ENCODE measurements at places on chromosomes 7 and 10. TPM values are rescaled to one million over a fixed set of nuclear protein-coding genes. Genes with fewer than 3 reads are reported as not detected.

KCND2 gene
- not detected for total RNA-seq

SORBS1 gene
- total RNA-seq: 457 TPM

VWDE gene
- not detected for total RNA-seq

RBP3 gene
- not detected for total RNA-seq

AKR1C8 gene
- total RNA-seq: not detected

GRCh38 chr7:94823947-94824346 is 83.4 kb upstream of the PPP1R9A start:
- no peak overlapping the region for H3K27ac ChIP-seq
- H3K4me3 ChIP-seq: no peak overlapping the region
- DNase-seq: no peak
- no peaks in the 10 kb centered on the region for H3K4me1 ChIP-seq

DNA sequence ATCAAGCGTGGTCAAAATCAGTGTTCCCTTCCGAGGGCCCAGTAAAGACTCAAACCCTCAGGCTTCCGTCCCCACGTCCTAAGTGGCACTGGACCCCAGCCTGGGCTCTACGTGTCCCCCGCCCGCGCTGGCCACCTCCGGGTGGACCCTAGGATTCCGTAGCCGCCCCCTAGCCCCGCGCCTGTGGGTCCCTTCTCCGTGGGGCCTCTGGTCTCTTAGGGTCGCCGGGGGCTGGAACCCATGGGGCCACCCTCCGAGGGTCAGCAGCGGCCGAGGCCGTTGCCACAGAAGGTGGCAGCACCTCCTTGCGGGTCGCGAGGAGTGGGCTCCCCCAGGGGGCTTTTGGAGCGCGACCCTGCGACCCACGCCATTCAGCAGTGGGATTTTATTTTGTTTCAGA is 170.5 kb upstream of the EEPD1 start:
- H3K27me3 ChIP-seq: no peaks in the 10 kb centered on the region
- DNase-seq: no peak
- no peaks in the 10 kb centered on the region for H3K36me3 ChIP-seq
- no peak overlapping the region for H3K4me3 ChIP-seq

DNA sequence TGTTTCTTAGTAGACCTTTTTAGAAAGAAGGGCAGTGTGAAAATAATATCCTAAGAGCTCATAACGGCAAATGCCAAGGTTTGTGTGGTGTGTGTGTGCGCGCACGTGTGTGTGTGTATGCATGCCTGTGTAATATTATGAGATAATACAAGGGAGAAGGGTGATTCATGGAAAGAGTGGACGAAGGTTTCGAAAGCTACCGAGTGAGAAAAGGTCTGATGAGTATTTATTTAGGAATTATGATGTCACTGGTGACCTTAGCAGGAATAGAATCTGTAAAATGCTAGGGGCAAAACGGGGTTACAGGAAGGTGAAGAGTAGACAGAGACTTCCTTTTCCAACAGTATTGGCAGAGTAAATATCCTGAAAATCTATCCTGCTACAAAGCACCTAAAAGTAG is 107.3 kb downstream of the AHR start:
- no peaks in the 10 kb centered on the region for H3K36me3 ChIP-seq
- H3K4me1 ChIP-seq: no peaks in the 10 kb centered on the region
- H3K4me3 ChIP-seq: no peak overlapping the region

- H3K4me1 ChIP-seq: no peaks in the 10 kb centered on the region
- H3K36me3 ChIP-seq: peaks cover 24% of the 10 kb centered on the region
- H3K27me3 ChIP-seq: no peaks in the 10 kb centered on the region
- no peak for DNase-seq
- no peak overlapping the region for H3K27ac ChIP-seq
These were observed 35.5 kb upstream of the CC2D2B start for GRCh38 chr10:95872158-95872711.

GRCh38 chr7:28503396-28503795 is 91.1 kb downstream of the CREB5 start:
- H3K4me1 ChIP-seq: no peaks in the 10 kb centered on the region
- no peaks in the 10 kb centered on the region for H3K27me3 ChIP-seq
- no peaks in the 10 kb centered on the region for H3K36me3 ChIP-seq
- H3K27ac ChIP-seq: no peak overlapping the region
- no peak overlapping the region for H3K4me3 ChIP-seq
- DNase-seq: no peak

GRCh38 chr7:19776981-19777380 is 3.6 kb upstream of the TMEM196 start:
- DNase-seq: no peak
- peaks cover 23% of the 10 kb centered on the region for H3K27me3 ChIP-seq
- no peaks in the 10 kb centered on the region for H3K36me3 ChIP-seq

Measured in stomach (tissue), 19 donors.